ENCODE measurements at places on chromosomes 3 and 15. TPM values are rescaled to one million over a fixed set of nuclear protein-coding genes. Genes with fewer than 3 reads are reported as not detected.

IMPG2 gene
- total RNA-seq, result not detected

SAMD7 gene
- not detected for total RNA-seq

IGSF11 gene
- 4.6 TPM for total RNA-seq

AMIGO3 gene
- 0.58 TPM for total RNA-seq

IGDCC3 gene
- 0.10 TPM for total RNA-seq

GOLGA6L4 gene
- 0.60 TPM for total RNA-seq

TGM4 gene
- total RNA-seq, result 0.23 TPM

CPN2 gene
- not detected for total RNA-seq

PLAAT1 gene
- total RNA-seq, result 0.16 TPM
